Brain microvascular endothelial cell (primary cell): ENCODE measurements at places on chromosomes 7 and 10.

DNA sequence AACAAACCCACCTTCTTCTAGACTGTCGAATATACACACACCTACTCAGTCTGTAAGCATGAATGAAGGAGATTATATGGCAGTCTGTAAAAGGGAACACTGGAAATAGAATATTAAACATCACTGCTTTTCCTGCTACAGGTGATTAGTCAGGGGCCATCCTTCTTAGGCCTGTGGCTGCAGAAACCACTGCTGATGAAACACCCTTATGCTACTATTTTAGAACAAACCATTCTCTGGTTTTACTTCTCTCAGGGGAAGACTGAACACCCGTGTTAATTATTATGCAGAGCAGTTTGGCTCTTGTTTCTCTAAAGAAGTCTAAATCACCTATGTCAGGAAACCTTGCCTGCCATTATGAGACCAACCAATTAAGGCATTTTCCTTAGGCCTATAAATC is 351.1 kb upstream of the KLF6 start:
- DNase-seq, result no peak

- DNase-seq, result no peak
These were observed 255.2 kb downstream of the ARL4A start for GRCh38 chr7:12942609-12943008.

DNA sequence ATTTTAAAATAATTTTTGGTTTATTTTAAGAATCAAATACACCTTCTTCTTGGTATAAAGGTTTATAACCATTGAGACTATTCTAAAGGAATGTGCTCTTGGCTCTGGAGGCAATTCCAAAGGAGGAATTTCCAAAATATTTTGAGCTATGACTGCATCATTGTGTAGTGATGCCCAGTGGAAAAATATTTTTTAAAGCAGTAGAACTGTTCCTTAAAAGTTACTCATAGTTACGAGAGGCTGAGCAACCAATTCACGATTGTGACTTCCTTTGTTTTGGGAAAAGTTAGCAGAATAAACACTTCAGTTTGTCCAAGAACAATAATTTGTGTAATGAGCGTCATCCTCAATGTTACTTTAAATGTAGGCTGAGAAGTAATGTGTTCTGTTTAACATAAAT is 233.6 kb downstream of the BAMBI start:
- peak; percentile 25 for DNase-seq

GRCh38 chr10:124530215-124530665 is 68.6 kb downstream of the LHPP start:
- DNase-seq, result peak; percentile 66

DNA sequence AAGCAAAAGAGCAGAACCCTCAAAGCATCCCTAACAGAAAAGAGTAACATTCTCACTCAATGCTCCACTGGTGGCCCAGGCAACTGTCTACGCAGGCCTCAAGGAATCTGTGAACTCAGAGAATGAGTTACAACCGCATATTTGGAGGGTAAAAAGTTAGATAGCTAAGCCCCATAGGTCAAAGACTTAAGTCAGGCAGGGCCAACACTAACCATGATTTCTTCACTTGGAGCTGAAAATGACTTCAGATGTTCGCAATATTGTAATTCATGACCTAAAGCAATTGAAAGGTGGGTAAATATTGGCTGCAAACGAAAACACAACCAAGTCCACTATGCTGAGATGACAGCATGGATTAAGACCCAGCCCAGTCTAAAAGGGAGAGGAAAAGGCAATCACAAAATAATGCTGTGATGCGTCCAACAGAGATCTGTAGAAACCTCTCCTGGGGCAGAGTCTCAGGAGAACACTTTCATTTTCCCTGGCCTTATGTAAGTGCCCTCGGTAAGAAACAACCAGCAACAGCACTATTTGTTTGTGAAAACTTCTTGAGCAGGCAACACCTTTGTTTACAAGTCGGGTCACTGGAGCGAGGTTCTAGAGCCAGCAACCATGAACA is 176.5 kb downstream of the TNS3 start:
- no peak for DNase-seq
